NCI-H774 (cell line): ENCODE measurements at places on chromosomes 6 and 20.

DNA sequence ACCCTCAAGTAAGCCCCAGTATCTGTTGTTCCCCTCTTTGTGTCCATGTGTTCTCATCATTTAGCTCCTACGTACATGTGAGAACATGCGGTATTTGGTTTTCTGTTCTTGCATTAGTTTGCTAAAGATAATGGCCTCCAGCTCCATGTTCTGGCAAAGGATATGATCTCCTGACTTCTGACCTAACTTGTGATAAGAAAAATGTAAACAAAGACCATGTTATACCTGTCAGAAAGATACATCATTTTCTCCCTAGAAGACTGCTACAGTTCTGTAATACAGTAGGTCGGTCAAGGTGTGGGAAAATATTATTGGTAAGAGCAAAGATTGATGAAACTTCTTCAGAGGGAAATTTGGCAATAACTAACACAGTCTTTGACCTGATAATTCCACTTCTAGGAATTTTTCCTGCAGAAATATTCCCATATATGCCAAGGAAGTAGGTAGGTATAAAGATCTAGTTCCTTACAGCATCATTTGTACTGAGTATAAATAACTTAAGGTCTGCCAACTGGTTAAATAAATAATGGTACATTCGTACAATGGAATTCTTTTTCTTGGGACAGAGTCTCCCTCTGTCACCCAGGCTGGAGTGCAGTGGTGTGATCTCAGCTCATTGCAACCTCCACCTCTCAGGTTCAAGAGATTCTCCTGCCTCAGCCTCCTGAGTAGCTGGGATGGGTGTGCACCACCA, 19.1 kb upstream of the FKBP5 start:
- no peak for DNase-seq

DNA sequence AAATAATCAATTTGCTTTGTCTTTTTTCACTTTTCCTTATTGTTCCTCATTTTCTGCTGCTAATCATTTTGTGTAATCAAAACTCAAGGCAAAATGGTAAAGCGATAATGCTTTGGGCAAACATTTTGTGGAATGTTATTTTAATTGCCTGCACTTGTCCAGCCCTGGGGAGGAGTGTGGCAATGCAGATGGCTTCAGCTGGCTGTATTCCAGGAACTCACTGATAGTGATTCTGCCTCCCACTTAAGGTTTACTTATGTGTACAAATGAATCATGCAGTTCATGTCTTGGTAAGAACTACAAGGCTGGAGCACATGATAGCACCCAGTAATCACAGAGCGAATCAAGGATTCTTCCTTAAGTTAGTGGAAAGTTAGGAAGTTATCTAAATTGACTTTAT, 107.8 kb downstream of the COL19A1 start:
- DNase-seq, result no peak

GRCh38 chr20:8301655-8302054, 169.6 kb downstream of the PLCB1 start:
- DNase-seq, result no peak

GRCh38 chr6:81962198-81962597, 209.7 kb upstream of the TENT5A start:
- DNase-seq, result no peak

- no peak for DNase-seq
Observed at GRCh38 chr6:37759221-37760144, 60.0 kb upstream of the ZFAND3 start.

DNA sequence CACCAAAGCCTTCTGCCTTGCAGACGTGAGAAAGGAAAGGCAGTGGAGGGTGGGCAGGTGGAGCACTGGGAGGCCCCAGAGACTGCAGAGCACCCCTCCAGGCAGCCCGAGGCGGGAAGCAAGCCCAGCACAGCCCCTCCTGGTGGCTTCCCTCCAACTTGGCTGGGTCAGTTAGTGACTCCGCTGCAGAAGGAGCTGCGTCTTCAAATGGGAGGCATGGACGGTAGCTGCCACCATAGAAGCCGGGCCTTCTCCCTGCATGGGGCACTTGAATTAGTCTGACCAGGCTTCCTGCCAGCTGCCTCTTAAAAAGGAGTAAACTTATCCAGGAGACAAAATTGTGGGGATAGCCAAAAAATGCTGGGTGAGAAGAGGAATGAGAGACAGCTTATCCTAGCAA, 88.0 kb upstream of the RPS6KA2 start:
- DNase-seq, result no peak
